ENCODE measurements at places on chromosomes 12 and 14.

DNA sequence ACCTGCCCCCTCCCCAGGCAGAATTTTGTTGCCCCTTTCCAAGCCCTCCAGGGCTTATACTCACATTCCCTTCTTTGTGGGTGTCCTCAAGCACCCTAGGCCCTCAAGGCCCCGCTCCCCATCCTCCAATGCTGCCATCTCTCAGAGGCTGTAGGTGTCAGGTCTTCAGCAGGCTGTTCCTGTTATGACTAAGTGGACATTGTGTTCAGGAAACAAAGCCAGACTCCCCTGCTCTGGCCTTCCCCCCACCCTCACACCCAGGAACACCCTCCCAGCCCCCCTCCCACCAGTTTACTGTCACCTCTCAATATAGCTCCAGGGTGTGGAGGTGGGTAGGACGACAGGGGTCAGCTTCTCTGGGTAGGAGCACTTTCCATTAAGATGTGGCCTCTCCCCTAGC is 1.4 kb upstream of the MYH6 start:
- DNase-seq, result no peak

DNA sequence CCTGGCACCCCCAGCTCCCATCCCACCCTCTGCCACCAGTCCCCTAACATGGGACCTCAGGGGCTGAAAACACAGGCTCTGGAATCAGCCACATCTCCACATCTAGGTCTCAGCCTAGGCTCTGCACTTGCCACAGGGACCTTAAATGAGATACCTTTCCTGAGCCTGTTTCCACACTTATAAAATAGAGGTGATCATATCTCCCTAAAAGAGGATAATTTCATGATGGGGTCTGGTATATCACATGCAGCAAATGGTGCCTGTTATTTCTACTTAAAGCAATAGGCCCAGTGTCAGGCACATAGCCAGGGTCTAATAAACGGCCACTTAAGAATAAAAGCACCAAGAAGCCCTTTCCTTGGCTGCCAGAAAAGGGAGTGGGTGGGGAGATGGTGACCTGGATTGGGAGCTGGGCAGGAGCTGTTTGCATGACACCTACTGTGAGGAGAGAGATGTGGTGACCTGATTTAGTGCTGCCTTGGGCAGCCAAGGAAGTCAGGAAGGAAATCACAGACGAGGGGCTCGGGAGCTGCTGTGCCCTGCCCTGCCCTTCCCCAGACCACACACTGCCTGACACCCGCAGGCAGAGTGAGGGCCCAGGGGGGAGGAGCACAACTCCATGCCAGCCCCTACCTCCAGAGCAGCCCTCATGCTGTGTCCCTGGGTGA is 71.2 kb downstream of the IRF2BPL start:
- DNase-seq, result no peak

DNA sequence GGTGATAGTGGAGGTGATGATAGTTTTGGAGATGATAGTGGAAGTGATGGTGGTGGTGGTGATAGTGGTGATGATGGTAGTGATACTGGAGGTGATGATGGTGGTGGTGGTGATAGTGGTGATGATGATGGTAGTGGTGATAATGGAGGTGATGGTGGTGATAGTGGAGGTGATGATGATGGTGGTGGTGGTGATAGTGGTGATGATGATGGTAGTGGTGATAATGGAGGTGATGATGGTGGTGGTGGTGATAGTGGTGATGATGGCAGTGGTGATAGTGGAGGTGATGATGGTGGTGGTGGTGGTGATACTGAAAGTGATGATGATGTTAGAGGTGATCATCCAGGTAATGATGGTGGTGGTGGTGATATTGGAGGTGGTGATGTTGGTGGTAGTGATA is 570.0 kb upstream of the TMEM132C start:
- DNase-seq, result no peak

- DNase-seq, result no peak
Measured at GRCh38 chr14:106879241-106879640, 1352.9 kb downstream of the TMEM121 start.

GRCh38 chr14:43540948-43541347 is 966.1 kb downstream of the FSCB start:
- DNase-seq, result no peak
